NCI-H187 treated with DMSO at 0.1 percent for 48 hours (cell line): ENCODE measurements at places on chromosomes 13 and 19.
A peak's percentile ranks its signal among the peaks of the same experiment; 100 is the strongest.

GRCh38 chr19:13696839-13697238 lies 67.5 kb upstream of the MRI1 start:
- DNase-seq = no peak

- no peak for DNase-seq
Observed at GRCh38 chr13:78460176-78460575, 143.2 kb downstream of the POU4F1 start.

GRCh38 chr19:2064395-2064787 lies 13.3 kb upstream of the MKNK2 start:
- no peak for DNase-seq

GRCh38 chr19:11203194-11204075 lies 6.1 kb upstream of the KANK2 start:
- no peak for DNase-seq

DNA sequence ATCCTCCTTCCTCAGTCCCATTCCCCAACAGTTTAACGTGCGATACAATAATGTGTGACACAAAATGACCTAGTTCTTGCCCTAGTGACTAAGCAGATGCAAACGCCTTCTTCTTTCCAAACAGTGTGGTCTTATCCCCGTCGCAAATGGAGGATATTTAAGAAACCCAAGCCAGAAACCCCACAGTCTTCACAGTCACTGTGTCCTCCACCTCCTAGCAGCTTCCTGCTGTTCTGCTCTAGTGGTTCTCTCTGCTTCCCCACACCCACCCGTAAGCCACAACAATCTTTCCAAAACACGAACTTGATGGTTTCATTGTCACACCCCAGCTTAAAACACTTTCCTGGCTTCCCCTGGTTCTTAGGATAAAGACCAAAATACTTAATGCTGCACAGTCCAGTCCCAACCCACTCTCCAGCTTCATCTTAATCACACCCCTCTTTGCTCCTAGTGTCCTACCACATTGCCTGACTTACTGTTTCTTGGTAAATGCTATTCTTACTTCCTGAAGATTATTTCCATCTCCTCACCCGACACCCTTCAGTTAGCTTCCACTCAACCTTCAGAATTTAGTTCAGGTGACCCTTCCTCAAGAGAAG lies 32.3 kb downstream of the ITM2B start:
- DNase-seq = no peak

GRCh38 chr19:10238172-10238783 lies 7.1 kb upstream of the S1PR2 start:
- DNase-seq = peak; percentile 12

DNA sequence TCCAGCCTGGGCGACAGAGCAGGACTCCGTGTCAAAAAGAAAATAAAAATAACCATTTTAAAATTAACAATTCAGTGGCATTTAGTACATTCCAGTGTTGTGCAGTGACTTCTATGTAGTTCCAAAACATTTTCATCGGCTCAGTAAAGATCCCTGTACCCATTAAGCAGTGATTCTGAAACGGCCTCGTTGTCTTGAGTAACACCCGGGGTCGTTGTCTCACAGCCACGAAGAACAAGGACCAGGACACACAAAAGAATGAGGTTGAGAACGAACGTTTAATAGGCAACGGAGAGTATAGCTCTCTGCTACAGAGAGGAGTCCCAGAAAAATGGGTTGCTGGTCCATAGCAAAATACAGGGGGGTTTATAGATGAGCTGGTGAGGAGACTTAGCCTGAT lies 2.4 kb upstream of the TMED1 start:
- no peak for DNase-seq

DNA sequence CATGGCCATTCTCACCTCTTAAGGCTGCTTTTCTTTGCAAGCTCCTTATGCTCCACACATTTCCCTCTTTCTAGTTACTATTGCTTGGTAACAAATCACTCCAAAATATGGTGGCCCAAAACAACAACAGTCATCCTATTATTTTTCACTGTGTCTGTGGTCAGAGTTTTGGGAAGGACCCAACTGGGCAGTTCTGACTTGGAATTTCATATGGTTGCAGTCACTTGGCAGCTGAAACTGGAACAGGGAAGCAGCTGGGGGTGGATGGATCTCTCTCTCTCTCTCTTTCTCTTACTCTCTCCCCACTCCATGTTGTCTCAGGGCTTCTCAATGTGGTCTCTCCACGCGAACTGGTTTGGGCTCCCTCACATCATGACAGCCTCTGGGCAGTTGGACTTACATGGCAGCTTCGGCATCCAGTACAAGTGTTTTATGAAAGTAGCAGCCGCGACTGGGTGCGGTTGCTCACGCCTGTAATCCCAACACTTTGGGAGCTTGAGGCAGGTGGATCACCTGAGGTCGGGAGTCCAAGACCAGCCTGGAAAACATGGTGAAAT lies 39.6 kb downstream of the NUMBL start:
- DNase-seq = no peak

DNA sequence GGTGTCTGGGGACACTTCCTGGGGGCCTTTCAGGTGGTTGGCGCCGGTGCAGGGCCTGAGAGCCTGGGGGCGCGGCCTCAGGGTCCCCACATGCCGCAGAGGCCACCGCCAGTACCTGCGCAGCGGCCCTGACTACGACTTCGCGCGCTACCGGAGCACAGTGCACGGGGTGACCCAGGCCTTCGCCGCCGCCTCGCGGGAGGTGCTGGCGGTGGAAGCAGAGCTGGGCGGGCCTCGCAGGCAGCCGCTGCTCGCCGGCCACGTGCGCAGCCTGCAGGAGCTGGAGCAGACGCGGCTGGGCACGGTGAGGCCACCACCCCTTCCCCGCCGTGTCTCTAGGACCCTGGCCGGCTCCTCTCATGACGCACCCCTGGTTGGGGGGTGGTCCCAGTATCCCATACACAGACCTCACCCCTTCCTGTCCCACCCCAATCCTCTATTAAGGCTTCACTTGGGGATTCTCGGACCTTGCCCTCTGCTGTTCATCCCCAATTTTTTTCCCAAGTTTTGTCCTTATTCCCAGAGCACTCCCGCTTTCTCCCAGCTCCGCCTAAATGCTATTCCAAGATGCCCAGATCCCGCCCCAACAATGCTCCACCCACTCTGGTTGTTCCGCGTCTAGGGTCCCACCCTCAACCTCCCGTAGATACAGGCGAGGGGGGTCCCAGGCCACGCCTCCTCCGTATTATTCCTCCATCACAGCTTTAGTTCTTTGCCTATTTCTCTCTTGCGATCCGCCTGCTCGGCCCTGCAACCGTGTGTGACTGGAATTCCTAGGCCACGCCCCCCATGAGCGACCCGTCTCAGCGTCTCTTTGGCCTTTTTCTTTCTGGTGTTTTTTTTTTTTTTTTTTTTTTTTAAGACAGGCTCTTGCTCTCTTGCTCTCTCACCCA lies 1.0 kb downstream of the REX1BD start:
- DNase-seq = no peak

DNA sequence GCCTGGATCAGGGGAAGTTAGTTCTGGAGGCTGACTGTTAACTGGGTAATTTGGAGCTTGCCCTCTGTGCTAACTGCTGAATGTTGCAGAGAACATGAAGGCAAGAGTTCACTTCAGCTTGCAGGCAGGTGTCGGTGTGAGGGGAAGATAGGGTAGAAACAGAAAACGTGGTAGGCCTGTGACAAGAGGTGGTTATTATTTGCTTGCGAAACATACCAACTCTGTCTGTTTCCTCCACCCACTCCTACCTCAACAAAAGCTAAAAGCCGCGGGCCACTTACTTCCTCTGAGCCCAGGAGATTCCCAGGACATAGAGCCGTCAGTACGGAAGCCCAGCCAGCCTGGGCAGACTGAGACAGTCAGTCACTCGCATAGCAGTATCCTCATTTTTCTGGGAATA lies 119.2 kb upstream of the ABCC4 start:
- DNase-seq = no peak

- DNase-seq = no peak
Observed at GRCh38 chr13:76889254-76889653, 3.0 kb upstream of the KCTD12 start.

DNA sequence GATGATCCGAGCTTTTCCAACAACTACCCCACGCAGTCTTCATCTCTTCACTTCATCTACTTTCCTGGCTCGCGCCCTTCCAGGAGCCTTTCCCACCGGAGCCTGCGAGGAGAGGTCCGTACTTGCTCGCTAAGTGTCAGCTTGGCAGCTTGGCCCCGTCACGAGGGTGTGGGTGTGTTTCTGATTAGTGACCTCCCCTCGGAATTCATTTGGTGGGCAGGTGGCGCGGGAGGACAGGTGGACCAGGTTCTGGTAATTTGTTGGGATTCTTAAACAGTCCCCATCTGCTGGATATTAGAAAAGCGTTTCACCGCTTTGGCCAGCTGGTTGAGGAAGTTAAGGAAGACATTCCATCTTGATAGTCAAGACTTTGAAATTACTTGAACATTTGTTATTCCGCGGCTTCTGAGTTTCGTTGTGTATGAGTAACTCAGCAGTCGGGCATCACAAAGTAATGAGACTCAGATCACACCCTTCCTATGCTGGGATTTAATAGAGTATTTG lies 515 bp downstream of the UFM1 start:
- no peak for DNase-seq

- DNase-seq = no peak
Observed at GRCh38 chr13:48113756-48114130, 18.8 kb upstream of the MED4 start.

GRCh38 chr19:51431124-51431523 lies 13.7 kb upstream of the SIGLEC10 start:
- DNase-seq = no peak

DNA sequence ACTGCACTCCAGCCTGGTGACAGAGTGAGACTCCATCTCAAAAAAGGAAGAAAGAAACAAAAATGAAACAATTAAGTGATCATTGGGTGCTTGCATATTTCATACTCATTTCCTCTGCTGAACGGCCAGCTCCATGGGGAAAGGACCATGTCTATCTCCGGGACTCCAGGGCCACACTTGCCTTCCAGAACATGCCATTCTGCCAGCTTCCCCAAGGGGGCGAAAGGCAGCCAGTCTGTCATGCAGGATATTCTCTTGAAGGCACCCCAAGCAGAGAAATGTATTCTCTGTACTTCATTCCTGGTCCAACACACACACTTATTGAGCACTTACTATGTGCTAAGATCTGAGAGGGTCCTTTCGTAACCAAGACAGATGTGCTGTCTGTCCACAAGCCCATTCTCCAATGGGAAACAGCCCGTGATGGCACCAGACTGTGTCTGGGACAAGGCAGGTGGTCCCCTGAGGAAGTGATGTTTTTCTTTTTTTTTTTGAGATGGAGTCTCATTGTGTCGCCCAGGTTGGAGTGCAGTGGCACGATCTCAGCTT lies 10.2 kb upstream of the CARM1 start:
- no peak for DNase-seq

DNA sequence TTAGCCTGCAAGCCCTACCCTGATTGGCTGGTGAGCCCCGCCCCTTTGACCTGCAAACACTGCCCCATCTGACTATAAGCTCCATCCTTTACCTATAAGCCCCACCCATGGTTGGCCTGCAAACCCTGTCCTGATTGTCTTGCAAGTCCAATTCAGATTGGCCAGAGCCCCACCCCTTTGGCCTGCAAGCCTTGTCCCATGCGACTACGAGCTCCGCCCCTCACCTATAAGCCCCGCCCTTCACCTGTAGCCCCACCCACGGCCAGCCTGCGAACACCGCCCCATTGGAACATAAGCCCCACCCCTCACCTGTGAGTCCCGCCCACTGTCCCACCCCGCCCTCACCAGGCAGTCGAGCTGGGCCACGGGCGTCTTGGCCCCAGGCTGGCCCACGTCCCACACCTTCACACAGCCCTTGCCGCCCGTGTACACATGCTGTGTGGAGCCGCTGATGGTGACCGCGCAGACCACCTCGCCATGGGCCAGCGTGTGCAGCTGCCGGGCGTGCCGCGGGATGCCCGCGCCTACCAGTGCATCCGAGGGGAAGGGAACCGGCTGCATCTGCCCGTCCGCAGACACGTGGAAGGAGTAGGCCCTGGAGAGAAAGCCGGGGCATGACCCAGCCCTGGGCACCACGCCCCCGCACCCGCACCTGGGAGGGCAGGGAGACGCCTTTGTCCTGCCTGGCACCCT lies 22.9 kb downstream of the TLE2 start:
- DNase-seq = no peak

GRCh38 chr13:41707194-41707821 lies 250.0 kb downstream of the RGCC start:
- DNase-seq = no peak

DNA sequence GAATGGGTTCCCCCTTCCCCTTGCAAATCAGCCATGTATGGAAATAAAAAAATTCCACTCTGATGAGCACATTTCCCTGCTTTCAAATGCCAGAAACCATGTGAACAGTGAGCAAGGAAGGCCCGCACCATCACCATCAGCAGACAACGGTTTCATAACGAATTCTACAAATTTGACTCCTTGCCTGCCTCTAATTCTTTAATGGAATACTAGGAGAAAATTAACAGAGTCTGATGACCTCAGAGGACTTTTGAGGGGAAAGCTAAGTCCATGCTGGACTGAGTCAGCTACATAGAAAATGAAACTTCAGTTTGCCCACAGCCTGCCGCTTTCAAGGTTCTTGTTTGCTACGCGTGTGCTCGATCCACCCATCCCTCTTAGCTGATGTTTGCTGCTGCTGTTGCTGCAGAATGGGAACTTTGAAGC lies 46.7 kb upstream of the KL start:
- DNase-seq = no peak

DNA sequence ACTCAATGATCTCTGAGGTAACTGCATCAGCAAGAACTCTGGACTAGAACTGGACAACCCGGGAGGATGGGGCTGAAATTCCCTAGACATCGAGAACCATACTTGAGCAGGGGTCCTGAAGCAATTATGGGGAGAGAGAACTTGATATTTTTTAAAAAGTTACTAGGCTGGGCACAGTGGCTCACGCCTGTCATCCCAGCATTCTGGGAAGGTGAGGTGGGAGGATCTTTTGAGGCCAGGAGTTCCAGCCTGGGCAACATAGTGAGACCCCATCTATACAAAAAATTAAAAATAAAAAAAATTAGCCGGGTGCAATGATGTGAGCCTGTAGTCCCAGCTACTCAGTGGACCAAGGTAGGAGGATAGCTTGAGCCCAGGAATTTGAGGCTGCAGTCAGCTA lies 2.3 kb upstream of the DNAJB1 start:
- no peak for DNase-seq

DNA sequence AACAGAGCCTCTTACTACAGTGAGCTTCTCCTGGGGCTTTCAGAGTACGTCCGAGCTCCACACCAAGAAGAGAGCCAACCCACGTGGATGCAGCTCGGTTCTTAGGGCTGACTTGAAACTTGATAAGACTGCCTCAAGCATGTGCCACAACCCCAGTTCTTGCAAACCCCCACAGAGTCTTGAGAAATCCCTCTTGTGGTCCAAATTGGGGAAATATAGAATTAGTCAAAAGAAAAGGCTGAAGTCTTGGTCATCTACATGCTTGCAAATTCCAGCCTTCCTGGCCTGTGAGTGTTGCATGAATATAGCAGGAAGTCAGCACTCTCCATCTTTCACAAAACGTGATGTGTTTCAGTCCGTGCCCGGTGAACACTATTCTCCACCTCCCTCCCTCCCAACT lies 95.2 kb downstream of the GGACT start:
- no peak for DNase-seq

DNA sequence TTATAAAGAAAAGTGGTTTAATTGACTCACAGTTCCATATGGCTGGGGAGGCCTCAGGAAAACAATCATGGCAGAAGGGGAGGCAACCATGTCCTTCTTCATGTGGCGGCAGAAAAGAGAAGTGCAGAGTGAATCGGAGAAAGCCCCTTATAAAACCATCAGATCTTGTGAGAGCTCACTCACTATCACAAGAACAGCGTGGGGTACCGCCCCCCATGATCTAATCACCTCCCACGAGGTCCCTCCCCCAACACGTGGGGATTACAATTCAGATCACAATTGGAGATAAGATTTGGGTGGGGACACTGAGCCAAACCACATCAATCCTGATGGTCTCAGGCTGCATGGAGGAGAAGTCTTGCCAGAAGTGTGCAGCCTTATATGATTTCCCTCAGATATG lies 26.0 kb downstream of the TM9SF2 start:
- DNase-seq = no peak
